ENCODE measurements at places on chromosomes 2 and 18.
A peak's percentile ranks its signal among the peaks of the same experiment; 100 is the strongest.

DNA sequence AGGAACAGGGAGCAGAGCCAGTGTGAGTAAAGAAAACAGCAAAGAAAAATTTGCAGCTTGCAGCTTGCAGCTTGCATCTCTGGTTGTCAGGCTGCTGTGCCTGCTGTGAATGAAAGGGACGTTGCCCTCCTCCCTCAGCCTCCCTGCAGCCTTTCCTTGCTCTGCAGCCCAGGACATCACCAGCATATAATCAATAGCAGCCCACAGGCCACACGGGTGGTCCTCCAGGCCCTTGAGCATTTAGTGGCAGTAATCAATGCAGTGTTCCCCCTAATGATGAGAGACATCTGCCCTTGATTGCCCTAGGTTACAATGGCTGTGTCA, 122.2 kb upstream of the TACR1 start:
- no peak for DNase-seq

- no peak for DNase-seq
These were observed 61.9 kb downstream of the PUM2 start for GRCh38 chr2:20288642-20289340.

- DNase-seq, result no peak
These were observed 17.8 kb downstream of the IL1F10 start for GRCh38 chr2:113085542-113085941.

- no peak for DNase-seq
These were observed 31.4 kb downstream of the FN1 start for GRCh38 chr2:215404348-215405012.

- DNase-seq, result no peak
These were observed 389.0 kb downstream of the SOX11 start for GRCh38 chr2:6080932-6081753.

DNA sequence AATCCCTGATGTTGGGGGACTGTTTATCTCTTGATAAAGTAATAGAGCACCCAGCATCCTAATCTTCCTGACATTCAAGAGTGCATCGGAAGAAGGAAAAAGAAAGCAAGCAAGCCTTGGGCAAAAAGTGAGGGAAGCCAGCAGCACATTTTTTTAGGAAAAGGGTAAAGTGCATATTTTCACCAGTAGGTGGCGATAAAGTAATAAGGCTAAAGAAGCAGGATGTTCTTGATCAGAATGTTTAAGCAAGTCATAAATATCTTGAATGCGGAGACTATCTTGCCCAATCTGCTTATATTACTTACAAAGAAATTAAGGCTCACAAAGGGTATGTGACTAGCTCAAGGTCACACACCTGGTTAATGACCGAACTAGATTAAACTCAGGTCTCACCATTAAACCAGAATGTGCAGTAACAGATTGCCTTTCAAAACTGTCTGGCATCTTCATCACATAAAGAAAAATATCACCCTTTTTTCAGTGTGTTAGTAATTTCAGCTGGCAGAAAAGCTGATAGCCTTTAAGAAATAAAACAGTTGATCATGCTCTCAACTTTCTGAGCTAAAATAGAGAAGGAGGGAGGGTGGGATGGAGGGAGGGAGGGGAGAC, 83.8 kb downstream of the VIT start:
- no peak for DNase-seq

DNA sequence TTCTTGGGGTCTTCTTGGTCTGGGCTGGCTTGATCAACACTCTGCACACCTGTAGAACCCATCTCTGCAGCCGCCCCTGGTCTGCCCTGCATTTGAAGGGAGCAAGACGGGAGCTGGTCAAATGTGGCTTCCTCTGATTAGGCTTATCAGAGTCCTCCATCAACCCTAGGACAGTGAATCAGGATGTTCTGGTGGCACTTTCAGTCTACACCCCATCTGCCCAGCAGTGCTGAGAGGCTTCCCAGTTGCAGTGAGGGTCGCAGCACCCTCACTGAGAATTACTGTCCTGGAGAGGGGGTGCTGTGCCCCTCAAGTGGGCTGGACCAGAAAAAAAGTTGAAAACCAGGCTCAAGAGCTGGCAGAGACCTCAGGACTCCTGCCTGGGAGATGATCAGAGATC, 152.9 kb downstream of the DYSF start:
- DNase-seq, result no peak

DNA sequence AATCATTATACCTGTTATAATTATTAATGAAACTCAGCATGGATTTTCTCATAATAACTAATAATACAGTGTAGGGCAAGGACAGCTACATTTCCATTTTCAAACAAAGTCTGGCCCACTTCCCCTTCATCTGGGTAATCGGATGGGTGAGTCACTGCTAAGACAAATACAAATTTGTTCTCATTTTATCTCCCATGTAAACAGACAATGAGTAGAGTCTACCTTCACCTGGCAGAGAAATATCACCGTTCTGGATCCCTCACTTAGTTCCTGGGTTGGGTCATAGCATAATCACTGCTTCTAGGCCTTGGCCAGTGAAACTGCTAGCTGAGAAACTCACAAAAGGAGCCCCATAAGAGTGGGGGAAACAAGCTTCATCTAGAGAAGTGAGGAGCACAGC, 9.2 kb downstream of the CNTNAP5 start:
- no peak for DNase-seq

DNA sequence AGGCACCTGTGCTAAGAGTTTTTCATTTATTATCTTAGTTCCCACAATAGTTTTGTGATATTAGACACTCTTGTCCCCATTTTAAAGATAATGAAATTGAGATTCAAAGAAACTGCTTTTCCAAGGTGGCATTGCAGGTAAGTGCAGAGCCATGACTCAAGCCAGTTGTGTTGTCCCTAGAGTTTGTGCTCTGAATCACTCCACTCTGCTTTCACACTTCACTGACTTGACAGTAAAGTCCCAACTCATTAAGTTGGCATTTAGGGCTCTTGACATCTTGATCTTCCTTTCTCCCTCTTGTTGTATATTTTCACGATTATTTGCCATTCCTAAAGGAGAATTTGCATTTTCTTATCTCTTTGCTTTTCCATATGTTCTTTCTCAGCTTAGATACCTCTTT, 114.3 kb downstream of the DIS3L2 start:
- no peak for DNase-seq

- no peak for DNase-seq
These were observed 45.6 kb upstream of the MTCL1 start for GRCh38 chr18:8659609-8660242.

DNA sequence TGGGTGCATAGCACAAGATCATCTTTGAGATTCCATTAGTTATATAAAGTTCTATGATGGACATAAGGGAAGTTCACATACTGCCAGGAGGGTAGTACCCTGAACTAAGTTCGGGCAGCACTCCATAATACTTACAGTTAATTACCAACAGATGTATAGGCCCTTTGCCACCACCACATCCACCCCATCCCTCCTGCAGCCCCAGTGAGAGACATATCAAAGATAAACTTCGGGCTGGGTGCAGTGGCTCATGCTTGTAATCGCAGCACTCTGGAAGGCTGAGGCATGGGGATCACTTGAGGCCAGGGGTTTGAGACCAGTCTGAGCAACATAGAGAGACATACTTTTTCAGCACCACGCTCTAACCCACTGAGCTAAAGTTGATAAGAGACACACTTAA, 46.4 kb upstream of the NPAS2 start:
- DNase-seq, result no peak

DNA sequence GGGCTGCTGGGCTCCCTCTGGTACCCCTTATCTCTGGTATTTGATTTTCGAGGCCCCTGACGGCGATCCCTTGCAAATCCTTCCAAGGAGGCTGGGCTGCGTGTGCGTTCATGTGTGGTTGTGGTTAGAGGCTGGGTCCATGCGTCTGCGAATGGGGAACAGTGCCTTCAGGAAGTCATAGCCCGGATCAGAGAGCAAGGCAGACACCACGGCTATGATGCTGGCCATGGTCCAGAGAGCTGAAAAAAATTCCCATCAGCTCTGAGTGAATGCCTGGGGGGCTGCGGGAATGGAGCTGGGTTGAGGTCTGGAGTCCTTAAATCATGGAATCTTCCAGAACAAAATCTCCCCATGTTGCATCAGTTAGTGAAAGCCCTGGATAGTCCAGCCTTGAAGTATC, 145.5 kb downstream of the ACKR3 start:
- no peak for DNase-seq

DNA sequence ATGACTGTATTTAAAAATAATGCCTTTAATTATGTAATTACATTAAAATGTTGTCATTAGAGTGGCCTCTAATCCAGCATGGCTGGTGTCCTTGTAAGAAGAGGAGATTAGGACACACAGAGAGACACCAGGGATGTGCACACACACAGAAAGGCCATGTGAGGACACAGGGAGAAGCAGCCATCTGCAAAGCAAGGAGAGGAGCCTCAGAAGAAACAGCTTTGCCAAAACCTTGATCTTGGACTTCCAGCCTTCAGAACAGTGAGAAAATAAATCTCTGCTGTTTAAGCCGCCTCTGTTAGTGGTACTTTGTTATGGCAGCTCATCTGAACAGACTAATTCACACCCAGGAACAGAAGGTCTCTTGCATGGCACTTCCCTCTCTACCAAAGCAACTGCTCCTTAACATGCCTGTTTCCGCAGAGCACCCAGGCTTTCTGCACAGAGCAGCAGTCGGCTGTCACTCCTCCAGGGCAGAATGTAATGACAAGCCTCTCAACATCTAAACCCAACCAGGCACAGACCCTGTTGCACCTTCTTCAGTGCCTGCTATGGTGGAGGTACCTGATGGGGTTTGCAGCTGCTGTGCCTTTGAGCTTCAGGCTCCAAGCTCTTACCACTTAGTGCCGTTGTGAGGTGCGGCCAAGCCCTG, 377.7 kb downstream of the TDRD15 start:
- no peak for DNase-seq

GRCh38 chr18:22703883-22704585, 229.1 kb upstream of the RBBP8 start:
- no peak for DNase-seq

DNA sequence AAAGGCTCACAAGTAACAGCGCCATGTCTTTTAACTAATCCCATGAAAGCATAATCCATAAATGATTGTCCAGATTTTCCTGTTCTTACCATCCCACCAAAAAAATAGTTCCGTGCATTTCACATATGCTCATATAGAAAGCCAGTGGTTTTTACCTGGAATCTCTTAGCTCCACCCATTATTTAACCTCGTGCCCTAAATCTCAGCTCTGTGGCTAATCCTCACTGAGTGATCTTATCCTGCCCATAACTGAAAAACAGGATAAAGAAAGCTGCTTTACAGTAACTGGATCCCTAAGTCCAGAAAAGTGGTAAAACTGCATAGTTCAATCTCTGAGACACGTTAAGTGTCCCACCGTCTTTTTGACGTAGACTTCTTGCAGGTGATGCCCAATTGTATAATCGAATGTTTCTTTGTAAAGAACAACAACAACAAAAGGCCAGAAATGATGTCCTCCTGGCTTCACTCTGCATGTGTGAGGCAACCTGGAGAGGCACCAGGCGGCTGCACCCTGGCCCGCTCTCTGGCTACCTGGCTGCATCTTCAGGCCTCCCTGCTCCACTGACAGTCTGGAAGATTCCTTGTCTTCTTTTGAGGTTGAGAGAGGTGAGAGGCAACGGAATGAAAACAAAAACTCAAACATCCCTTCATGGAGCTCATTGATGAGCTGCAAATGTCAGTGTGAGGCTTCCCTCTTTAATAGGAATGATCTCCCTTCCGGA, 38.6 kb downstream of the FEZ2 start:
- DNase-seq, result no peak

GRCh38 chr18:70288851-70289328, at the start of gene SOCS6:
TSS of gene SOCS6 (plus strand) at chr18:70289045. CDS start at chr18:70324669, 35,624 bp downstream.
- peak; percentile 34 for DNase-seq

DNA sequence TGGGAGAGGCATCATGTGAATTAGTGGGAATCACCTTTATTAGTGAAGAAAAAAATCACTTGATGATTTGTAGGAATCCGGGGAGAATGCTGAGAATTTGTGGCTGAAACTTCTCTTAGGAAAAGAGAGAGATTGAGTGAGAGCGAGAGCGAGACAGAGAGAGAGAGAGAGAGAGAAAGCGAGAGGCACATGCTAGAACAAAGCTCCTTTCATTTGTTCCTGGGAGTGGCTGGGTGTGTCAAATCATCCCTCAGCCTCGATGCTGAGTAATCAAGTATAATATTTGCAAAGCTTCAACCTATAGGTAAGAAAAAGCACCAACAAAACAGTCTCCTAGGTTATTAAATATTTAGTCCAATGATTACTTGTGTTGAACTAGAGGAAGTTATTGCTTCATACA, 4.4 kb upstream of the SERPINB5 start:
- no peak for DNase-seq

GRCh38 chr2:236841389-236841788, 244.3 kb upstream of the COPS8 start:
- no peak for DNase-seq

DNA sequence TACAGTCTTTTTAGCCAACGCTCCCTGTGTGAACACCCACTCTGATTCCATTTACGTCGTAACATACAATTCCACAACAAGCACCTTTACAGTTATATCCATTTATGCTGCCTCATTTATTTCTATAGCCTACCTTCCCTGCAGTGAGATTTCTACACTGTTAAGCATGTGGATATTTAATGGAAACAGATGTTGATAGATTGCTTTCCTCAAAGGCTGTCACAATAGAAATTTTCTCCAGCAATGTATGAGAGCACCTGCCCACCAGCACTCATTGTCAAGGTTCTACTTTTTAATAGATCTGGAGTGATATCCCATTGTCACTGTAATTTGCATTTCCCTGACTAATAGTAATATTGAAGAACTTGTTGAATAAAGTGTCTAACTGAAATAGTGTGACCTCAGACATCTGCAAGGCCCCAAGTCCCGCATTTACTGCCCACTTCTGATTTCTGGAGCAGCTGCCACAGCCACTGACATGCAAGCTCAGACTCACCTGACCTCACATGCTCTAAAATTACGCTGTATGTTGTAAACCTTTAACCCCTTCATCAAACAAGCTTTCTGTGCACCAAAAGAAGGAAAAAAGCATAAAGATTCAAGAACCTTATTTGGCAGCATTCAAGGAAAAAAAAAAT, 295.1 kb downstream of the CNTNAP5 start:
- no peak for DNase-seq

DNA sequence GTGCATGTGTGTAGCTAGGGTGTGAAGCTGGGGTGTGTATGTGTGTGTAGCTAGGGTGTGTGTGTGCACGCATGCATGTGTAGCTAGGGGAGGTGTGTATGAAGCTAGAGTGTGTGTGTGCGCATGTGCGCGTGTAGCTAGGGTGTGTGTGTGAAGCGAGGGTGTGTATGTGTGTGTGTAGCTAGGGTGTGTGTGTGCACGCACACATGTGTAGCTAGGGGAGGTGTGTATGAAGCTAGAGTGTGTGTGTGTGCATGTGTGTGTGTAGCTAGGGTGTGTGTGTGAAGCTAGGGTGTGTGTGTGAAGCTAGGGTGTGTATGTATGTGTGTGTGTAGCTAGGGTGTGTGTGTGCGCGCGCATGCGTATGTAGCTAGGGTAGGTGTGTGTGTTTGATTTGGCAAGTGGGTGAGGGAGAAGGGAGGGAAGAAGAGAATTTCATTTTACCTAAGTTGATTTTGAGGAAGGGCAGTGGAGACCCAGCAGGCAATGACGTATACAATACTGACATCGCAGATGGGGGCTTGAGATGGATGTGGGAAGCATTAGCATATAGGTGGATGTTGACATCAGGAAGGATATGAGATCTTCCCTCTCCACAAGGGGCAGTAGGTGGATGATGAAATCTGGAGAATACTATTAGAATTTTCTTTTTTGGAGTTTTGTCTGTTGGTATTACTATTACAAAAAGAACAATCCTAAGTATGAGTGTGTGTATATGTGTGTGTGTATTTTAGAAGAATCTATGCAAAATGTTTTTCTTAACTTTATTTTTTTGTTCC, 70.7 kb downstream of the PRELID3A start:
- no peak for DNase-seq

Measured in CD4-positive, alpha-beta T cell treated with Interleukin-6 for 4 hours (primary cell).